Mesothelial cell of epicardium (in vitro differentiated cells): ENCODE measurements at places on chromosomes 4 and X.

GRCh38 chr4:138320831-138321230 is 78.7 kb upstream of the SLC7A11 start:
- no peak overlapping the region for H3K27ac ChIP-seq
- no peaks in the 10 kb centered on the region for H3K4me1 ChIP-seq
- no peak overlapping the region for H3K4me3 ChIP-seq
- no peak for DNase-seq
- no peaks in the 10 kb centered on the region for H3K27me3 ChIP-seq

DNA sequence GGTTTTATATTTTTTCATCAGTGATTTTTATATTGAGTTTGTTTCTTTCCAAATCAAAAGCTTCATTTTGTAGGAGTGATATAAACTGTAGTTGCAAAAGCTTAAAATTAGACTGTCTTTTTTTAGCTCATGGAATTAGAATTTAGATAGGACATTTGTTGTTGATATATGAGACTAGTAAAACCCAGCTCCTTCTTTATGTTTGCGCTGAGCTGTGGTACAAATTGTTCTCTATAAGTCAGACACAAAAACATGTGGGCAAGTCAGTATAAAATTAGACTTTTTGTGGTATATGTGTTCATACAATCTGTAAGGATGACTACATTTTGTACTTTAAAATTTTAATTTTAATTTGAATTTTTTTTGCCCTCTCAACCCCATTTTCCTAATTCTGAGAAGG is 18.3 kb downstream of the FHIP1A start:
- H3K27ac ChIP-seq: no peak overlapping the region
- no peak overlapping the region for H3K4me3 ChIP-seq
- no peaks in the 10 kb centered on the region for H3K36me3 ChIP-seq
- no peak for DNase-seq
- peaks cover 14% of the 10 kb centered on the region for H3K4me1 ChIP-seq

DNA sequence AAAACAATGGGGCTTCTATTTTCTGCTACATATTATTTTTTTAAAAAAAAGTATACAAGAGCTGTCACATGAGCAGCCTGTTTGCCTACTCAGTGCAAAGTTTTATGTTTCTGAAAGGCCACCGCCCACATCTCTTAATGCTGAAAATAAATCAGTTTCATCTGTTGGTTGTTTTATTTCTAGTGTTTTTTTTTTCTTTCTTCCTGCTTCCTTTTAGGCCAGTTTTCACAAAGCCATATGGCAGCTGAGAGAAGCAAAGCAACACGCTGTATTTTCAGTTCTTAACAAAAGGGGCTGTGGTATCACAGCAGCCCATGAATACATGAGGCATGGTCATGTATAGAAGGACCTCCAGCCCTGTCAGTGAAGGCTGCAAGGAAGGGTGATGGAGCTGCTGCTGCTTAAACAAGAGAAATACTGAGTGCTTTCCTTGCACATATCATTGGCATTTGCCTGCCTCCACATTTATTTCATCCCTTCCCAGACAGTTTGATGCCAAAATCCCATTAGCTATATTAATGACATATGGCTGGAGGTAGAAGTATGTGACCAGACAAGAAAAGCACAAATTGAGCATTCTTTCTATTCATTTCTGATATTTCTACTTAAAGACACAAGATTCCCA is 172.5 kb downstream of the PCDH18 start:
- H3K4me1 ChIP-seq: peaks cover 39% of the 10 kb centered on the region
- peak overlapping the region; percentile 94 for H3K27ac ChIP-seq
- no peak overlapping the region for H3K4me3 ChIP-seq
- no peaks in the 10 kb centered on the region for H3K27me3 ChIP-seq
- DNase-seq: no peak

DNA sequence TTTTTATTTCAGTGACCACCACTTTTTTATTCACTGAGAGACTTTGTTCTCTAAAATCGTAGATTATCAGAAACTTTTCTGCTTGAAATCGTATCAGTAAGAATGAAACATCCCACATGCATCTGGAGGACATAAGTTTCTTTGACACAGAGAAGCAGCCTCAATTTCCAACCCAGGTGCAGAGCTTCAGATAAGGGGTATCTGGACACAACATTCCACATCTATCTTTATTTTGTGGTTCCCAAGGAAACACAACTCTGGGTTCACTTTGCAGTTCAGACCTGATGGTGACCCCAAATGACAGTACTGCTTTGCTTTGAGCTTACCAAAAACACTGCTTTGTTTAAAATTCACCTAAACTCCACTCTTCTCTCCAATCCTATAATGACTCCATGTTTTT is 1.3 kb upstream of the CLCN5 start:
- H3K4me1 ChIP-seq: peaks cover 56% of the 10 kb centered on the region
- H3K4me3 ChIP-seq: no peak overlapping the region
- H3K36me3 ChIP-seq: no peaks in the 10 kb centered on the region
- no peaks in the 10 kb centered on the region for H3K27me3 ChIP-seq

DNA sequence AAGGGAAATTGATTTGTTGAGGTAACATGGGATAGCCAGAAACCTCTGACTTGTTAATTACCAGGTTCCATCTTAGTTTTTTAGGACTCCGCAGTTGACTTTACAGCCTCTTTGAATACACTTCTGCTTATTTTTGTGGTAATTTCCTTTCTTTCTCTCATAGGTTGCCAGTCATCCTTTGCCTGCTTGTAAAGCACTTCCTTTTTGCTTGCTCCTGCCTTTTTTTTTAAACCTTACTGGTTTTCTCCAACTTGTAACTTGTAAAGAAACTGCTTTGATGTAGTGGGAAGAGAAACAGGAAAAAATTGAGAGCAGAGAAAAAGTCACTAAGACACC is 2.6 kb downstream of the PGK1 start:
- H3K4me1 ChIP-seq: peaks cover 51% of the 10 kb centered on the region
- H3K36me3 ChIP-seq: peaks cover 8% of the 10 kb centered on the region
- H3K27ac ChIP-seq: peak overlapping the region; percentile 13
- no peaks in the 10 kb centered on the region for H3K27me3 ChIP-seq

- H3K27ac ChIP-seq: no peak overlapping the region
- H3K36me3 ChIP-seq: no peaks in the 10 kb centered on the region
- H3K4me3 ChIP-seq: no peak overlapping the region
- peaks cover 16% of the 10 kb centered on the region for H3K4me1 ChIP-seq
- no peak for DNase-seq
These were observed 70.9 kb upstream of the FBXW7 start for GRCh38 chr4:152606753-152607152.

GRCh38 chrX:44828008-44828605 is 15.7 kb upstream of the DUSP21 start:
- H3K4me3 ChIP-seq: no peak overlapping the region
- no peak overlapping the region for H3K27ac ChIP-seq
- no peaks in the 10 kb centered on the region for H3K36me3 ChIP-seq
- no peaks in the 10 kb centered on the region for H3K27me3 ChIP-seq
- no peak for DNase-seq

DNA sequence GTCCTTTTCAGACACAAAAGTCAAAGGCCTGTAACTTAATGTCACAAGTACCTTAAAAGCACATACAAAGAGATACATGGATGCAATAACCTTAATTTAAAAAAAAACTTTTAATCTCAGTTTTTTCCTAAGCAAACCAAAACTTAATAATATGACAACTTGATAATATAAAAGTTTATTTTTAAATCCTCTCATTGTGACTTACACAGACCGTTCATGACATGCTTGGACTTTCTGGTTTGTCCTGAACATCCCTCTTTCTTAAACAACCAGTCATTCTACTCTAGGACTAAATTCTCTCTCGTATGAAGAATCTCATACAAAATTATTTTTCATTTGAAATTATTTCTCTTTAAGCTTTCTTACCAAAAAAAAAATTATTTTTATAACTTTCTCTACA is 43.1 kb upstream of the CYP2U1 start:
- H3K27me3 ChIP-seq: no peaks in the 10 kb centered on the region
- DNase-seq: no peak
- H3K4me1 ChIP-seq: peaks cover 3% of the 10 kb centered on the region

DNA sequence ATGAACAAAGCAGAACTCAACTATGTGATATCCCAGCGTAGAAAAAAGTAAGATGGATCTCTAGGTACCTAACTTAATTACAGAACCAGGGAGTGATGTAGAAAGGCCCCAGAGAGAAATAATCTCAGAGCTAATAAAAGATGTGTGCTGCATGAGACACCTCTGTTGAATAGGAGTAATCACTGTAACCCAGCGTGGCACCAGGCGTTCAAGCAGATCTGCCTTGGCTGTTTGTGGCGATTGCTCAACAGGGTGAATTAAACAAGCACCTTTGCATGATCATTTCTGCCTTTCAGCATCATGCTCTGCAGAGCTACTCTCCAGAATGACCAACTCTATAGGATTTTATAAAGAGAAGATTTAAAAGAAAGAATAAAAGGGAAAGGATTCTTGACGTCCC is 81.7 kb upstream of the KCNIP4 start:
- H3K36me3 ChIP-seq: no peaks in the 10 kb centered on the region
- H3K4me3 ChIP-seq: no peak overlapping the region
- H3K27me3 ChIP-seq: no peaks in the 10 kb centered on the region
- no peak overlapping the region for H3K27ac ChIP-seq
- DNase-seq: no peak

DNA sequence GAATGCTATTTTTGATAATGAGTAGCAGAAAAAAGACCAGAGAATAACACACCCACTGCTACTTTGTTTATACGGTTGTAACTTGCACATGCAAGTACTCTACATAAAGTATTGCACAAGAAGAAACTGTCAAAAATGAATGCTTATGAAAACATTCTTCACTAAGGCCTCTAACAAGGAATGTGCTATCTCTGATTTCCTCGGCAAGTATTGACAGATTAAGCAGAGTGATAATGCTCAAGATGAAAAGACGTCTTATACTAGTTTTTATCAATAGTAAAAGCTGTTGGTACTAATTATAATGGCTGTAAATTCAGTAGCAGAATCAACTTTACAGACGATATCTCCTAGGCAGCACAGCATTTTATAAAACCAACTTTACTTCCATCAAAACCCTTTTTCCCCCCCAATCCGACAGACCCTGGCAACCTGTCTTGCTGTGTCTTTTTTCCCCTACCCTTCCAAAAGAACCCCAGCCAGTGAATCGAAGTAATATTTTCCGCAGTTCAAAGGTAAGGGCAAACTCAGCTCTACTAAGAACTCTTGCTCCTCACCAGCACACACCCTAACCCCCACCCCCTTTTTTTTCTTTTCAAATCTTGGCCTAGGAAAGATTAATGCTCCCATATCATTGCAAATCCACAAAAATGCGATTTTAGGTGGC is 1.5 kb downstream of the FRYL start:
- H3K4me1 ChIP-seq: peaks cover 47% of the 10 kb centered on the region
- H3K4me3 ChIP-seq: peak overlapping the region; percentile 96
- H3K27me3 ChIP-seq: no peaks in the 10 kb centered on the region

- H3K4me3 ChIP-seq: peak overlapping the region; percentile 73
- no peak overlapping the region for H3K27ac ChIP-seq
- peaks cover 3% of the 10 kb centered on the region for H3K36me3 ChIP-seq
- peaks cover 23% of the 10 kb centered on the region for H3K27me3 ChIP-seq
- DNase-seq: peak; percentile 40
- H3K4me1 ChIP-seq: peaks cover 4% of the 10 kb centered on the region
These were observed 341 bp upstream of the PRPS2 start for GRCh38 chrX:12790885-12791256.

- H3K4me3 ChIP-seq: no peak overlapping the region
- peaks cover 16% of the 10 kb centered on the region for H3K27me3 ChIP-seq
- H3K36me3 ChIP-seq: no peaks in the 10 kb centered on the region
These were observed 4.5 kb upstream of the CXCL9 start for GRCh38 chr4:76011700-76012387.

DNA sequence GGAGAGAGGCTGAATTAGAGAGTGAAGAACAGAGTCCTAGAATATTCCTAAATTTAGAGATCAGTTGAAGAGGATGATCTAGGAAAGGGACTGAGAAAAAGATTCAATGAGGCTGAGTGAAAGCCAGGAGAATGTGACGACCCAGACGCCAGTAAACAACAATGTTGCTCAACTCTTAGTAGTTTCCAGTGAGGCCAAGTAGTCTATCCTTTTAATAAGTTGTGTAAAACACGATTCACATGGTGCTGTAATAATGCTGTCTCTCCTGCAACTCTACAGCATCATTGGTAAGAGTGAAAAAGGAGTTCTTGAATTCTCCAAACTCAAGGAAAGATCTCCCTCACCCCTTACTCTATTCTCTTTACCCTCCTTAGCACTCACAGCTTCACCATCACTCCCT is 140.3 kb downstream of the CFAP299 start:
- H3K36me3 ChIP-seq: no peaks in the 10 kb centered on the region
- H3K4me3 ChIP-seq: no peak overlapping the region
- no peak overlapping the region for H3K27ac ChIP-seq
- no peak for DNase-seq
- peaks cover 7% of the 10 kb centered on the region for H3K4me1 ChIP-seq

GRCh38 chr4:117063961-117064696 is 21.2 kb downstream of the TRAM1L1 start:
- peaks cover 12% of the 10 kb centered on the region for H3K4me1 ChIP-seq
- no peaks in the 10 kb centered on the region for H3K27me3 ChIP-seq
- H3K36me3 ChIP-seq: peaks cover 3% of the 10 kb centered on the region
- peak overlapping the region; percentile 36 for H3K27ac ChIP-seq

- peaks cover 21% of the 10 kb centered on the region for H3K4me1 ChIP-seq
- no peak for DNase-seq
- no peak overlapping the region for H3K4me3 ChIP-seq
- H3K27me3 ChIP-seq: no peaks in the 10 kb centered on the region
These were observed 211.7 kb downstream of the MAML3 start for GRCh38 chr4:139942241-139942640.

- no peak overlapping the region for H3K27ac ChIP-seq
- H3K27me3 ChIP-seq: no peaks in the 10 kb centered on the region
- H3K4me3 ChIP-seq: no peak overlapping the region
These were observed 142.2 kb downstream of the SH2D1A start for GRCh38 chrX:124488412-124489161.

DNA sequence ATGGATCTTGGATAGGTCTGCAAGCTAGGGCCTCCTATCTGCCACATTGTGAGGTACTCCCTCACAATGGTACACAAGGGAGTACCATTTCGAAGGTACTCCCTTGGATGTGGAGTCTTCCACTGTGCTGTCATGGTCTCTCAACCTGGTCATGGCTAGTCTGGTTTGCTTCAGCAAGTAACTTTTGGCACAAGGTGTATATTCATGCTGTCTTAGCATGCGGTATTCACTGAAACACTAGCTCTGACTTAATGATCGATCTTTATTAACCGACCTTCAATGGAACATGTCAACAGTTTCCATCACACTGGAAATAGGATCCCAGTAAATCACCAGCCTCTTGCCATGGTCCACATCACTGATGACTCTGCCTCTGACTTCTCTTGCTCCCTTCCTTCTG is 77.5 kb upstream of the HS3ST1 start:
- no peak for DNase-seq
- peaks cover 19% of the 10 kb centered on the region for H3K4me1 ChIP-seq
- no peak overlapping the region for H3K27ac ChIP-seq
- no peak overlapping the region for H3K4me3 ChIP-seq

GRCh38 chr4:69522554-69522953 is 26.8 kb upstream of the UGT2B4 start:
- DNase-seq: no peak
- H3K27ac ChIP-seq: no peak overlapping the region
- no peaks in the 10 kb centered on the region for H3K27me3 ChIP-seq
- peaks cover 22% of the 10 kb centered on the region for H3K4me1 ChIP-seq
- H3K36me3 ChIP-seq: no peaks in the 10 kb centered on the region
- H3K4me3 ChIP-seq: no peak overlapping the region
